ENCODE measurements at places on chromosomes 4 and X.

DNA sequence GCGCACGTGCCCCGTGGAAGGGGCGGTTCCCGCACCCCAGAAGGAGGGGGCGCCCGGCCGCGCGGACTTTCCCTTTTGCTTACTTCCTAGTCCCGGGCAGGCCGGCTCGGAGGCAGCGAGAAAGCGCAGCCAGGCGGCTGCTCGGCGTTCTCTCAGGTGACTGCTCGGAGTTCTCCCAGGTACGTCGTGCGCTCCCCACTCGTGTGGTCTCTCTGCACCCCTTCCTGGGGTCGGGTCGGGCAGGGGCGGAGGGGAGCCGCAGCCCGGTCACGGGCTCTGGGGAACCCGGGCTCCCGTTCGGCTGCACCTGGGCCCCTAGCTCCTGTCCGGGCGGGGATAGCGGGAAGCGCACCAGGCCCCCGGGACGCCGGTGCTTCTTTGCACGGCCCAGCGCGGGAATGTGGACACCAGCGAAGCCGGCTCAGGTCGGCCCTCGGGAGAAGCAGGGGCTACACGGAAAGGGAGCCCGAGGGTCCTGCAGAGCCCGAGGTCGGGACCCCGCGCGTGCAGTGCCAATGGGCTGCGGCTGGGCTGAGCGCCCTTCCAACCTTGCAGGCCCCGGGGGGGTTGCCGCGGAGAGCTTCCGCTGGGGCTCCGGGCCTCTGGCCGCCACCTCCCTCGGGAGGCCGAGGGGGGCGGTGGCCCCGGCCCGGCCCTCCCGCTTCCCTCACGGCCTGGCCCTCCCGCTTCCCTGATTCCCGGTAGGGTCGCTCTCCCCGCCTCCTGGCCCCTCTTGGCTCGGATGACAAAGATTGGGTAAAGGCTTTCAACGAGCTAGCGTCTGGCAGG is at the start of gene TLR2:
Gene TLR2, plus strand, starts transcription at position 99 of the 789 bp plus-strand sequence. CDS start 18,628 bp downstream, outside the sequence.
- no peak for DNase-seq

DNA sequence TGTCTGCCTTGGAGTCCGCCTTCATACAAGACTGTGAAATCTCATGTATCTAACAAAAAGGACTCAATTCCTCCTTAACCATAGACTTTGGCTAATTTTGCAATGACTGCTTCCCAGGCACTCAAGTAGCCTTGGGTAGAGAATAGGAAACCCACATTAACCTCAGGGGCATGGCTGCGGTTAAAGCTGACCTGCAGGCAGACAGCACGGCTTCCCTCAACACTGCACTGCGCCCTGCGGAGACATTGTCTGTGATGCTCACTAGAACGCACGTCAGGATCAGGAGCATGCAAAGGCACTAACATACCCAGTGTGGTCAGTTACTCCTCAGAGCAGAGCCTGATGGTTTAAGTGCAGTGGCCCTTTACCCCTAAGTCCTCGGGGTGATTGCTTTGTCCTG is 10.3 kb upstream of the GPR143 start:
- DNase-seq: no peak

DNA sequence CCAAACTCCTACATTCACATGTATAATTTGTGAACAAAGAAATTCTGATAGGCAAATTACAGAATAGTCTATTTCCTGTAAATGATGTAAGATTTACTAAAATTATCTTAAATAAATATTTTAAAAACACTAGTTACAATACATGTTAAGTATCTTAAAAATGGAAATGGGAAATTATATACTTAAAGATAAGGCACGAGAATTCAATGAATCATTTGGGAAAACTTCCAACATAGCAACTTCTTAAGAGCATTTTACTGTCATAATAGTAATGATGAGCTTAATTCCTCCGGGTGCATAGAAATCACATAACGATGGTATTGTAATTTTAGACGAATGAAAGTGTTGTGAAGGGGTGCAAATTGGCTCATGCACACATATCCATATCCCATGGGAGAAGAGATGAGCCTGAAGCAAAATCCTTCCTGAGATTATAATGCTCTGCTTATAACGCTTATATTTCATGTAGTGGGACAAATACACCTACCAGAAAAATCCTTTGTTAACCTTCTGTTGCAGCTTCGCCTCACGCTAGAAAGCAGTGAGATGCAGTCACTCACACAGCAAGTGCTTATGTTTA is 873.5 kb downstream of the PDHA2 start:
- DNase-seq: no peak

DNA sequence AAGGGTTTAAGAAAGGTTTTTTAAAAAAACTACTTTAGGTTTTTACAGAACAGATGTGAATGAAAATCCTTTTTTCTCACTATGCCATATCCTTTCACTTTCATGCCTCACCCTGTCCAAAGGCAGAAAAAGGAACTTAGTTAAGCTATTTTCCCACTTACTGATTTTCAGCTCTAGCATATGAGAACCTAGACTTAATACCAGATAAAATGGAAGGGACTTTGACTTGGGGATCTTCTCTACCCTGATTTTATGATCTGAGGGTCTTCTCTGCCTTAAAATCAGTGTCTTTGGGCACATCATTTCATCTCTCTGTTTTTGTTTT is 42.4 kb downstream of the FNIP2 start:
- no peak for DNase-seq

- DNase-seq: no peak
These were observed 367.6 kb downstream of the GPM6A start for GRCh38 chr4:175444512-175444911.

GRCh38 chrX:30538271-30538670 is 39.3 kb downstream of the TASL start:
- DNase-seq: no peak

- DNase-seq: no peak
These were observed 5.5 kb downstream of the SAT1 start for GRCh38 chrX:23788521-23788920.

GRCh38 chr4:72486991-72487390 is 82.0 kb downstream of the ADAMTS3 start:
- no peak for DNase-seq

DNA sequence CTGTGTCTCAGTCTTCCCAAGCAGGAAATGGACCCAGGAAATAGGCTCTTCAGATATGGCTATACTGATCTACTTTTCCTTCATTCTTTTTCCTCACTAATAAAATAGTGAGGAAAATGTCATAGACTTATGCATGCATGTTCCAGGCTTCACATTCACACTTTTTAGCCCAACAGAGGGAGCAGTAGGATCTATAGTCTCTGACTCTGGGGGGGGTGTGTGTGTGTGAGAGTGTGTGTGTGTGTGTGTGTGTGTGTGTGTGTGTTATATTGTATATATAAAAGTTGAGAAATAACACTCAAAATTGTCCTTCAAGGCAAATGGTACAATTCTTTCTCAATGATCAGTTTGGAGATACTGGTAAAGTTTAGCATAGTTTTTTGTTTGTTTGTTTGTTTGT is 297.2 kb upstream of the GALNT7 start:
- no peak for DNase-seq

DNA sequence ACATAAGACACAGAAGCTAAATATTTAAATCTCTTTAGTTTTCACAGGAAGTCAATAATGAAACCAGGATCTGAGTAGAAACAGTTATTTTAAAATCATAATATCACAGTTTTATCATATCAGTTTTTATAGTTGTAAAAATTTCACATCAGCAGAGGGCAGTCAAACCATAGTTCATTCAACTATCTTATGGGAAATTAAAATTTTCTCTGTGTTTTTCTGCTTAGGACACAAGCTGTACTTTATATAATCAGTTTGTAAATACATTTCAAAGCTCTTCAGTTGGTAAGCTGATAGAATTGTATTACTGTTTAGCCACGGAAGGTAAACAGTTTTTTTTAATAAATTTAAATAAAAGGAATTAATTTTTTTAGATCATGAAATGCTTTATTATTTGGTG is 204.8 kb upstream of the NUDT6 start:
- DNase-seq: peak; percentile 35

DNA sequence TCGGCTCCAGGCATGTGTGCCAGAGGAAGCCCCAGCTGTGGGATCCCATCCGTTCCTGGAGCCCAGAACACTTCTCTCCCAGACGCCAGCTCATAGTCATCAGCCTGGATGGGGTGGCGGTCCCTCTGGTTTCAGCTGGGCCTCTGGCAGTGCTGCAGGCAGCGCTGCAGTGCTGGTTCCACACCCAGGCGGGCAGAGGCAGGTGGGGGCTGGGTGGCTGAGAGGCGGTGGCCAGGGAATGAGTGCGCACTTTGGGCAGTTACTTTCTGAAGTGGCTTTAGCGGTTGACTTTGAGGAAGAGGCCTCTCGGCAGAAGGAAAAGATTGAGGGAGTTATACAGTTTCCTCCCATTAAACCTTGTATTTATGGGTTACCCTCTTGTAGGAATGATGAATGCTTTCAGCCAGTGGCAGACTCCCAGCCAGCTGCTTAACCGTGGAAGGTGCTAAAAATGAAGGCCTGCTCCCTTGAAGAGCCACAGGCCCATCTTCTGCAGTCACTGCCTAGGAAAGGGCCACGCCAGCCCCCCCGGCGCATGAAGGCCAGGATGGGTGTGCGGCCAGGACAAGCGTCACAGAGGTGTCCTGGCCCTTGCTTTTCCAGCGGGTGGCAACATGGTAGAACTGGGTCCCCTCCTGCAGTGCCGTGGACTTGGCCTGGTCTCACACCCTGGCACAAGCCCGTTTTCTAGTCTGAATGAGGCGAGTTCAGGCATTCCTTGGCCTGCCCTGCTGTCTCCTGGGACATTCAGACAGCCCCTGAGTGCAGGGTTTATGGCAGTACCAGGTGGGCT is 9.9 kb downstream of the TADA2B start:
- no peak for DNase-seq

- no peak for DNase-seq
These were observed 1.9 kb downstream of the TBL1X start for GRCh38 chrX:9466736-9467135.

All from kidney capillary endothelial cell (primary cell).